ENCODE measurements at places on chromosomes 13 and 19. TPM values are rescaled to one million over a fixed set of nuclear protein-coding genes. Genes with fewer than 3 reads are reported as not detected.

The CACNG6 gene
- total RNA-seq, result not detected

The CTXN1 gene
- 5.5 TPM for total RNA-seq

The HAUS8 gene
- total RNA-seq, result 11.7 TPM

The KISS1R gene
- not detected for total RNA-seq

The GPATCH1 gene
- total RNA-seq, result 5.9 TPM

The S1PR4 gene
- not detected for total RNA-seq

The KANK2 gene
- 132 TPM for total RNA-seq

The ZNF790 gene
- total RNA-seq, result 3.0 TPM

The CYP4F8 gene
- total RNA-seq, result not detected

The CYP2A7 gene
- not detected for total RNA-seq

The NANOS3 gene
- 1.2 TPM for total RNA-seq
